ENCODE measurements at places on chromosomes 2 and 18. TPM values are rescaled to one million over a fixed set of nuclear protein-coding genes. Genes with fewer than 3 reads are reported as not detected.
A peak's percentile ranks its signal among the peaks of the same experiment; 100 is the strongest.

RGPD3 gene
- 0.21 TPM for total RNA-seq

- DNase-seq = peak; percentile 25
Observed at GRCh38 chr2:20313659-20314058, 37.0 kb downstream of the PUM2 start.

DNA sequence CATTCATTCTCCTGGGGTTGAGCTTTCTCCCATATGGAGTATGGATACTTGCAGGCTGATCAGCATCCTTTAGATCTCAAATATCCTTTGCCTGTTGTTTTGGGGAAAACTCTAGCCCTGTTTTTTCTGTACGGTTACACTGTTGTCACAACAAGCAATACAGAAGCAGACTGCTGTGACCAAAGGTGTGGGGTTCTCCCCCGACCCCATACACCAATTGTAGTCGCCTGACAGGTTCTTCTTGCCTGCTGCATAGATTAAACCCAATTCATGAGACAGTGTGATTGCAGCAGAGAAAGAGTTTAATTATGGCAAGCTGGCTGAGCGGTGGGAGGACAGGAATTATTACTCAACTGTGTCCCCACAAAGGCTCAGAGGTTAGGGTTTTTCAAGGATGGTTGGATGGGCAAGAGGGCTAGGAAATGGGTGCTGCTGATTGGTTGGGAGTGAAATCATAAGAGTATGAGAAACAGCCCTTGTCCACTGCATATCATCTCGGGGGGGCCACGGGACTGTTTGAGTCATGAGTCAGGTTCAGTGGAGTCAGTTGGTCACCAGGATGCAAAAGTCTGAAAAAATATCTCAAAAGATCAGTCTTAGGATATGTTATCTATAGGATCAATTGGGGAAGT is 40.6 kb downstream of the ITGB1BP1 start:
- DNase-seq = peak; percentile 70

MAP4K3 gene
- 29.1 TPM for total RNA-seq

- DNase-seq = no peak
Observed at GRCh38 chr2:63983986-63984605, 35.1 kb downstream of the VPS54 start.

PIGN gene
- 24.1 TPM for total RNA-seq

CYP27C1 gene
- 1.1 TPM for total RNA-seq

- DNase-seq = no peak
Observed at GRCh38 chr2:146130290-146130689, 1610.4 kb upstream of the ZEB2 start.

- no peak for DNase-seq
Observed at GRCh38 chr2:131145040-131145439, 39.9 kb downstream of the PLEKHB2 start.

GRCh38 chr2:135246711-135247270 is 194.7 kb downstream of the RAB3GAP1 start:
- no peak for DNase-seq

- peak; percentile 17 for DNase-seq
Observed at GRCh38 chr2:27489118-27489497, 435 bp downstream of the IFT172 start.

GPR45 gene
- total RNA-seq = not detected

CCDC102B gene
- total RNA-seq = 1.3 TPM

GRCh38 chr2:152099367-152100050 is 665 bp upstream of the CACNB4 start:
- peak; percentile 19 for DNase-seq

GRCh38 chr2:69592511-69592910 is 51.0 kb downstream of the AAK1 start:
- DNase-seq = no peak

DNA sequence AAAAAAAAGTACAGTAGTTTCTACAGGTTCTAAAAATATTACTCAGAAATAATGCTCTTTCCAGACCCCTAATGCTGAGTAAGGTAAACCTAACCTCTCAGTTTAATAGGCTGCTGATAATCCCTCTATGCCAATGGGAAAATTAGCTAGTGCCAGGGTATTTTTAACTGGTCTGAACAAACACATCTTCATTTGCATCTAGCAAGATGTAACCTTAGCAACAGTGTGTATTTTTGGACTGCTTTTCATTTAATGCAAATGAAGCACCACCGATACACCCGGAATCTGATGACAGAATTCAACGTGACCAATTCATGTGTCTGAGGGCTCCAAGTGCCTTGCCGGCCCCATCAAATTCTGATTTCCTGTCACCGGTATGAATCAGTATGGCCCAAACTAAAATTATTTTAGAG is 47.4 kb upstream of the CYRIA start:
- DNase-seq = no peak

DNA sequence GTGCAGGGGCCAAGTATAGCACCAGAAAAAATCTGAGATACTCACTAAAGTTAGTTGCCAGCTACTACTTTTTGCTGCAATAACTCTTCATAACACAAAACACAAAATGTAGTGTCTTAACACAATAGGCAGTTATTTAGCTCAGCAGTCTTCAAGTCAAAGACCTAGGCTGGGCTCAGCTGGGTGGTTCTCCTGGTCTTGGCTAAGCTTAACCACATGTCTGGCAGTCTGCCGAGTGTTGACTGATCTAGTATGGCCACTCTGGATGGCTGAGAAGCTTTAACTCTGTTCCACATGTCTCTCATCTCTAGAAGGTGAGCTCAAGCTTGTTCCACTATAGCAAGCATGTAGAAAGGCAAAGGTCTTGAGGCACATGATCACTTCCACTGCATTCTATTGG is 451.6 kb downstream of the SOX11 start:
- peak; percentile 14 for DNase-seq

ESCO1 gene
- 21.4 TPM for total RNA-seq
